ENCODE measurements at places on chromosomes 4 and X.

DNA sequence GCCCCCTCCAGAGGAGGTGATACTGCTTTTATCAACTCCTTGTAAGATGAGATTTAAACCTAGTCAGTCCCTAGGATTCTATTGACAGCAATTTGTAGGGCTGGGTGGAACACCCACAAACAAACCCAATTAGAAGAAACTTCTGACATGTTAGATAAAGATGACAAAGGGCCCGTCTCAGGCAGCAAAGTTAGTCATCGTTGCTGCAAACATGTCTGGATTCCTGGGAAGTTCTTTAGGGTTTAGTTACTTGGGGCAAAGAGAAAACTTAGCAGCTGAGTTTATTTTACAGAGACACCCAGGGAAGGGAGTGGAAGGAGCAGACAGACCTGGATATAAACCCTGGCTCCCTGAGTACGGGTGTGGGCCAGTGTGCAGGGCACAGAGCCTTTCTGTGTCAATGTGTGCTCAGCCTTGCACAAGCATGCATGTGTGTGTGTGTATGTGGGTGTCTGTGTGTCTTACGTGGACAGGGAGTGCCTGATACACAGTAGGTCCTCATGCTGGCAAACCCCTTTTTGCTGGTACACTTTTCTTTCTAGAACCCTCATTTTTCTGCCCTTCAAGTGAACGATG is 130.0 kb upstream of the STX18 start:
- no peak for DNase-seq

DNA sequence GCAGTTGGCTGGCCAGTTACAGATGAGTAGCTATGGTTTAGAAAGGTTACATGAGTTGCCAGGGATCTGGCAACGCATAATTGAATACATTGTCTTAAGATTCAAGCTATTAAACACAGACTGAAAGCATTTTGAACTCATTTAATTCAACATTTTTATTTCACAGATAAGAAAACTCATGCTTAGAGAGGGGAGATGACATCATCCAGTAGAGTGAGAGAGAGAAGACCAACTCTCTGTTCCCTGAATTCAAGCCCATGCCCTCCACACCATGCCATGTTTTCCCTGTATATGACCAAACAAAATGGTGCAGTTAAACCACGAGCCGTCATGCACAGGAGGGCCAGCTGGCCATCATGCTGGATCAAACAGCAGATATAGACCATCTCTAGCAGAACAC is 22.6 kb downstream of the SNCA start:
- DNase-seq, result no peak

DNA sequence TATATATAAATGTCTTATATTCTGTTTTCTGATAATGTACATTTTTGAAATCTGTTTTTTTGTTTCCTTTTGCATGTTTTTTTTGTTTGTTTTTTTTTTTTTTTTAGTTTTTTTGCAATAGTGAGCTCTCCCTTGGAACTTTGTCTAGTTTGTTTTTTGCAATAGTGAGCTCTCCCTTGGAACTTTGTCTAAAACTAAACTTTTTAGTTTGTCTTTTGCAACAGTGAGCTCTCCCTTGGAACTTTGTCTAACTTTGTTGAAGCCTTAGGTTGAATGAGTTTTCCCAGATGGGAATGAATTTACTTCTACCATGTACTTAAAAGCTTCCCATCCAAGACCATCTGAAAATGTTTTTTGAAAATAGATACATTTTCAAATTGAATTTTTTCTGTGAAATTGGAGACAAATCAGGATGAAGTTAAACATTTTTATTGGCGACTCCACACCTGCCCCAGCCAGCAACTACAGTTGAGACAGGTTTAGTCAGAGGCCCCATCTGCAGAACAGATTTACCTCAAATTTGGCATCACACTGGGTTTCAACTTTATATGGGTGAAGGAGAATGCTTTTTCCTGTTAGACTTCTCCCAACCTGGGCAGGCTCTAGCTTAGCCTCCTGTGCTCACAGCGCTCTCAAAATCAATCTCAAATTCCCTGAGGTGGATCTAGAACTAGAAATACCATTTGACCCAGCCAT is 16.0 kb downstream of the SLC9B2 start:
- no peak for DNase-seq

- no peak for DNase-seq
Measured at GRCh38 chr4:70759627-70760026, 37.9 kb downstream of the RUFY3 start.

DNA sequence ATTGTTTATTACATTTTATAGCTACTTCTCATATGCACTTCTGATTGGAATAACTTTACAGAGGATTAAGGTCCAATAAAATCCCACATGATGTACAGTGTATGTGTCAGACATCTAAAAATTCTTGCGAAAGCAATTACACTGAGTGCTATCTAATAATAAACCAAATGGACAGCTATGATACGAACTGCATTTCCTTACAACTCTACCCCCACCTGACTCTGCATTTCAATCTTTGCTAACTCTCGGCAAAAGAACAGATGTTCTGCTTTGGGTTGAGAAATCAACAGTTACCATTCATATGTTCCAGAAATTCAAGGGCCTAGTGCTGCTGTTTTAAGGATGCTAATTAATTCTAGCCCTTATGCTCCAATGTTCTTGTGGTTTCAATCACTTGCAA is 287.9 kb upstream of the NOCT start:
- DNase-seq, result no peak

- DNase-seq, result no peak
Measured at GRCh38 chr4:1569461-1570151, 114.5 kb downstream of the FAM53A start.

GRCh38 chr4:76582074-76582816 is 147.2 kb downstream of the SHROOM3 start:
- no peak for DNase-seq

- no peak for DNase-seq
Measured at GRCh38 chrX:154002215-154002719, 17.4 kb downstream of the IRAK1 start.

- DNase-seq, result peak; percentile 34
Measured at GRCh38 chr4:164012396-164013027, 518.0 kb downstream of the TMA16 start.

GRCh38 chr4:7075962-7076695 is 8.3 kb upstream of the GRPEL1 start:
- DNase-seq, result no peak
